ENCODE measurements at places on chromosomes 16 and 17.
A peak's percentile ranks its signal among the peaks of the same experiment; 100 is the strongest.

DNA sequence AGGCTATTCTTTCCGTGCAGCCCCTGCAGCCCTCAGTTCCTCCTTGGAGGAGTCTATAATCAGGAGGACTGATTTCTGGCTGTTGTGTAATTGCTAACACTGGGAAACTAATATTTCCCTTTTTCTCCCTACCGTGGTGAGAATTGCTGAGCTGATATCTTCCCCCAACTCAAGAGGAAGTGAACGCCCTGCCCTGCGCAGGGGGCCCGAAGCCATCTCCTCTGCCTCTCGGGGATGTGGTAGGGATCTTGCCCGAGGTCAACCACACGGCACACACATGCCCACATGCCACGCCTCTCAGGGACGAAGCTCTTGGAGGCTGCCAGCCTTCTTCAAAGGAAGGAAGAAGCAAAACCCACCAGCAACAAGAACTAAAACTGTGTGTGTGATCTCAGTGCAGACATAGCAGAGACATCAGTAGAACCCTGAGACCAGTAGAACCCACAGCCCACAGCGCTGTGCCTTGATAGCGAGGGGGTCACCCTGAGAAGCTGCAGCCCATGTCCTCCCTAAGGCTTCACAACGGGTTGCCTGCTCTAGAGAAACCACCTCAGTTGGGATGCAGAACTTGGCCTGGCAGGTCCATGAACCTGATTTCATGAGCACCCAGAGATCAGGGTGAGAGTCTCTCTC is 8.9 kb upstream of the ULK2 start:
- DNase-seq, result peak; percentile 8

- no peak for DNase-seq
Measured at GRCh38 chr17:9538626-9539025, 37.0 kb downstream of the STX8 start.

GRCh38 chr17:74854792-74855191 is 4.9 kb downstream of the GRIN2C start:
- DNase-seq, result no peak

DNA sequence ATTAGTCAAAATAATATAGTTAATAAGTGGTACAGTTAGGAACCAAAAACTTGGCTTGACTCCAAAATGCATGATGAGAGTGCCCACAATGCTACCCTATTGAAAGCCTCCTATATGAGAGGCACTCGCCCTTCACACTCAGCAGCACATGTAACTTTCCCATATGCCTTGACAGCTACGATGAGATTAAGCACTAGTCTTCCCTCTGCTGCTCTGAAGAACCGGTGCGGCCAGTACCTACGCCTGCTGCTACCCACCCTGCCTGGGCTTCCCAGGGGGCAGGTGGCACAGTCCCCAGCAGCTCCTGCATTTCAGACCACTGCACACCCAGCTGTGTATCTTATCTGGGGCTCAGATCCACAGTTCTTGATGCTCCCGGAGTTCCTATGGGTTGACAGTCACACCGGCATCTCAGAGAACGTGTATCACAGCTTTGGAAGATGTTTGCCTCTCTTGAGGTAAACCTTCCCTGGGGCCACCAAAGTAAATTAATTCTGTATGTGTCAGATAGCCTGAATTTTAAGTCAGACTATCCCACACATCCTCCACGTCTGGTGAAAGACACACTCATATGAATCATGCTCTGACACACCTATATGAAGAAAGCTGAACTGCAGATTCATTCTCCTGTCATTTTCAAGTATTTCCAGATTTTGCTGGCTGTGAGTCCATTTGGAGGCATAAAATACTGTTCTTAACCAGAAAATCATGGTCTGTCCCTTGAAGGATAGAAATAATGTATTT is 77.8 kb downstream of the MYH10 start:
- DNase-seq, result no peak

- no peak for DNase-seq
Measured at GRCh38 chr17:21160401-21160800, 33.6 kb downstream of the DHRS7B start.

DNA sequence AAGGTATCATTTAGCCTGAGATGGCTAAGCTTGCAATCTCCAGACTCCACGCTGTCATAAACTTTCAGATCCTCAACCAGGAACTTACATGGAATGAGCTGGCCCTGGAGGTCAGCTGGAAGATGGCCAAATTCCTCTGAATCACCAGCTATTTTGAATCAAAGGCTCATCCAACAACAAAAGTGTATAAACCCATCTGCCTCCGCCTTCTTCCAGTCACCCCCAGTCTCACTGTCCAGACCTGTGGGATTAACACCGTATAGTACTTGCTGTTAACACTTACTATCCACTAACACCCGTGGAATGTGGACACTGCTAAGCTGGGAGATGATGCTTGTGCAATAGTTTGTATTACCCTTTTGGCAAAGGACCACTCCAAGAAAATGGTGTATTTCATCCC is 1.9 kb upstream of the LCMT1 start:
- DNase-seq, result no peak

GRCh38 chr17:17722081-17722905 is 41.0 kb downstream of the RAI1 start:
- no peak for DNase-seq

- no peak for DNase-seq
Measured at GRCh38 chr17:78351449-78352006, 8.3 kb downstream of the SOCS3 start.

GRCh38 chr17:15456972-15457722 is 10.3 kb downstream of the CDRT4 start:
- DNase-seq, result no peak

- no peak for DNase-seq
Measured at GRCh38 chr16:64704386-64704785, 417.5 kb downstream of the CDH11 start.

DNA sequence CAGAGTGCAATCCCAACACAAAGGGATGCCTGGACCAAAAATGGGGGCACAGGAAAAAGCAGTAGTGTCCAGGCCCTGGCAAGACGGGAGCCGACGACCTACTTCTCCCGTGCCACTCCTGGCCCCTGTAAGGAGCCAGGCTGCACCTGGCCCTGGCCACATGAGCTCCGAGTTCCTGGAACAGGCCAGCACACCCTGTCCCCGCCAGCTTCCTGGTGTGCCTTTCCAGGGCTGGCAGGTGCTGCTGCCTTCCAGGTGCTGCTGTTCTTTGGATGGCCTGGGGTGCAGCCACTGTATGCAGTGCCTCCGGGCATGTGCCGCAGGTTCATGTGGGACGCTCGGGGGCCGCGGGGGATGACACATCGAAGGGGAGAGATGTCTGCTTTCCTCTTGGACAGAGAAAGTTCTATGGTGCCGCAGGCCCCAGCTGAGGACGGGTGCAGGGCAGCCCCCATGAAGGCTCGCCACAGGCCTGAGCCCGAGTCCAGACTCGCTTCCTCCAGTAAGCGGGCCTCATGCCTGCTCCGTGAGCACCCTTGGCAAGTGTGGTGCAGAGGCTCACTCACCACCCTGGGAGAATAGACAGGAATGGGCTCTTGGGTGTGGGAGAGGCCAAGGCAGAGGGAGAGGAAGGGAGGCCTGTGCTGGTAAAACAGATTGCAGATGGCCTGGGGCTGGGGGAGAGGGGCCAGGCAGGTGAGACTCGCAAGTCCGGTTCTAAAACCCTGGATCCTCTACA is 54.7 kb upstream of the FASN start:
- no peak for DNase-seq

- DNase-seq, result no peak
Measured at GRCh38 chr16:66150698-66151482, 215.6 kb upstream of the CDH5 start.

- DNase-seq, result no peak
Measured at GRCh38 chr17:11944587-11944986, 52.7 kb downstream of the ZNF18 start.

DNA sequence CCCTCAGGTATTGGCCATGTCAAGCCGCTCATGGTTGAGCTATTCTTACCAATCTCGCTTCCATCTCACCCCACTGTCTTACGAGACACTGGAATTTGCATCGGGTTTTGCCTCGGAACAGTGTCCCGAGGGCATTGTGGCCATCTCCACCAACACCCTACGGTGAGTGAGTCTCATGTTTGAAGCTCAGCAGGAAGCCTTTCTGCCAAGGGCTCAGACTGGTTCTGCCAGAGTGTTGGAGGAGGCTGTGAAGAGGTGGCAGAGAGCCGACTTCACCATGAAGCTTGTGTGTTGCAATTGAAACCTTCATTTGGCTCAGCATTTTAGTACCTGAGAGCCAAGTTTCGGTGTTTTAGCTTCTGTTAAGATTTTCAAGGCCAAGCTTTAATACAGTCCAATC is 38.0 kb downstream of the SF3B3 start:
- DNase-seq, result no peak

- DNase-seq, result no peak
Measured at GRCh38 chr17:8481089-8481488, 45.4 kb downstream of the NDEL1 start.

GRCh38 chr17:58577696-58578095 is 63.3 kb upstream of the MTMR4 start:
- peak; percentile 1 for DNase-seq

DNA sequence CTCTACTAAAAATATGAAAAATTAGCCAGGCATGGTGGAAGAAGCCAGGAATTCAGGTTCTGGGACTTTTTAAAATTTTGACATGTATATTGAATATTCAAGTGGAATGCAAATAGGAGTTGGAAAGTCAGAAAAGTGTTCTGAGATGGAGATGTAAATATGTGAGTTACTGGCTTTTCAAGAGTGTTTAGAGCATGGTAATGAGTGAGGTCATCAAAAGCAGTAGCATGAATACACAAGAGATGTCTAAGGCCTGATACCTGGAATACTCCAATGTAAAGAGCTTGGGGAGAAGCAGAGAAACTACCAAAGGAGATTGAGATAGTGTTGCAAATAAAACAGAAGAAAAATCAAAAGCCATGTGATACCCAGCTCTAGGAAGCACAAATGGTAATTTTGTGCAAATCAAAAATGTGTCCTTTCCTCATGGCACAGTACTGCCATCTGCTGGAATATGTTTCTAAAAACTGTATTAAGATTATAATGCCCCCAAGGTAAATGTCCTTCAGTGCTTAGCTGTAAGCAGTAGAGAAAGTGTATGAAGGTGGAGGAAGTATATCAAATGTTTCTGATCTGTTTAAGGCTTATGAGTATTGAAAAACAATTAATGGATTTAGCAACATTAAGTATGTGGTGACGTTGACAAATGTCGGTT is 908.4 kb downstream of the KCNJ18 start:
- no peak for DNase-seq

GRCh38 chr17:7315570-7316235 is 543 bp upstream of the GPS2 start:
- no peak for DNase-seq

DNA sequence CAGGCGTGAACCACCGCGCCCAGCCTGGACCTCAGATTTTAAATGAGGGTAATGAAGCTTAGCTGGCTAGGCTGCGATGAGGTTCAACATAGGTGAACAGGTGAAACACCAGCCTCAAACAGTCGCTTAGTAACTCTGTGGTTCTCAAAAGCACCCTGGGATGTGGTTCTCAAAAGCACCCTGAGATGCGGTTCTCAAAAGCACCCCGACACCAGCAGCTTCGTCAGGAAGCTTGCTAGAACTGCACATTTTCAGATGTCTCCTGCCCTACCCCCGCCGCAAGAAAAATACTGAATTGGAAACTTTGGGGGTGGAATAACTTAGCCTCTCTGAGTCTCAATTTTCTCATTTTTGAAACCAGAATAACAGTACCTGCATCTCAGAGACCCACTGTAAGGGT is 86.7 kb upstream of the XYLT1 start:
- DNase-seq, result no peak

GRCh38 chr16:78519896-78520295 is 420.4 kb downstream of the WWOX start:
- no peak for DNase-seq

DNA sequence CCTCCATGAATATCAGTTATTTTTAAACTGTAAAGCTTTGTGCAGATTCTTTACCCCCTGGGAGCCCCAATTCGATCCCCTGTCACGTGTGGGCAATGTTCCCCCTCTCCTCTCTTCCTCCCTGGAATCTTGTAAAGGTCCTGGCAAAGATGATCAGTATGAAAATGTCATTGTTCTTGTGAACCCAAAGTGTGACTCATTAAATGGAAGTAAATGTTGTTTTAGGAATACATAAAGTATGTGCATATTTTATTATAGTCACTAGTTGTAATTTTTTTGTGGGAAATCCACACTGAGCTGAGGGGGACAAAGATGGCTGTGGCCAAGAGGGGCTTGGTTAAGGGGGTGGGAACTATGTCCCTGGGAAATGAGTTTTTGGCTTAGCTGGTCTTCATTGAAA is 2.3 kb downstream of the CCL11 start:
- DNase-seq, result no peak

DNA sequence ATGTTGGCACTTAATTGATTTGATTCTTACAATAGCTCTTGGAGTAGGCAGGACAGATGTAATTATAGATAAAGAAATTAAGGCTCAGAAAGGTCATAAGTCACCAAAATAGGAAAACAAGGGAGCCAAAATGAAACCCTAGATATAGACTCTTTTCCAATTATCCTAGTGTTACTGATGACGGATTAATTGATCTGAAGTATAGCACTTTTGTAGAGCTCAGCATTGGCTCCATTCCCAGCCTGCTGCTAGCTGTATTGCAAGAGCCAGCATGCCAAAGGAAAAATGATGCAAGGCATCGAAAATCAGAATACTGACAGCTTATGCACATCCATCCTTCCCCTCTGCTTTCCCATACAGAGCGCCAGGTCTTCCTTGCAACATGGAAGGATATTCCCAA is 21.6 kb upstream of the RASL10B start:
- no peak for DNase-seq

DNA sequence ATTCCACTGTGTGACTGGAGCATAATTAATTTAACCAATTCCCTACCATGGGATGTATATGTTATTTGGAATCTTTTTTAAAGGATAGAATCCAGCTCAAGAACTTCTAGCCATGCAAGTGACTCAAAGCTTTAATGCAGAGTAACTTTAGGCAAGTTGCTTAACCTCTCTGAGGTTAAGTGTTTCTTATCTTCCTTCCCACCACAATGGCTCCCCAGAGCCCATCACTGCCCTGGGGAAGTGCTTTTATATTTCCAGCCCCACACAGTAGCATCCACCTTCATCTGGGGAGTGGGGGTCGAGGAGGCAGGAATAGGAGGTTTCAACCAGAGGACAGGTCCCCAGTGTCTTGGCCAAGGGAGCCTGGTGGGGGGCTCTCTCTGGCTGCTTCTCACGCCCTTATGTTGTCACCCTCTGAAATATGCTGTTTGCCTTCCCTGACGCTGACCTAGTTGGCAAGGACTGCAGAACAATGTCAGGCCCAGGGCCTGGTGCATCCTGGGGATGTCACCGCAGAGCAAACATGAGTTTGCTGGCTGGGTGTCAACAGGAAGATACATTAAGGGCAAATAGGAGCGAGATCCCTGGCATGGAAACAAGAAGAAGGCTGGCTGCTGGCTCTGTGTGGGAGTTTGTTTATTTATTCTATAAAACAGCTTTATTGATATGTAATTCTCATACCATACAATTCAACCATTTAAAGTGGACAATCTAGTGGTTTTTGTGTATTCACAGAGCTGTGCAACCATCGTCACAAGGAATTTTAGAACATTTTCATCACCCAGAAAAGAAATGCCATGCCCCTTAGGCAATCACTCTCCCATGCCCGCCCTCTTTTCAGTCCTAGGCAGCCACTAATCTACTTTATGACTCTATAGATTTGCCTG is 46.6 kb upstream of the WSB1 start:
- DNase-seq, result no peak

Measured in T-helper 22 cell (primary cell).